T-helper 17 cell (primary cell): ENCODE measurements at places on chromosomes 3 and 15.

DNA sequence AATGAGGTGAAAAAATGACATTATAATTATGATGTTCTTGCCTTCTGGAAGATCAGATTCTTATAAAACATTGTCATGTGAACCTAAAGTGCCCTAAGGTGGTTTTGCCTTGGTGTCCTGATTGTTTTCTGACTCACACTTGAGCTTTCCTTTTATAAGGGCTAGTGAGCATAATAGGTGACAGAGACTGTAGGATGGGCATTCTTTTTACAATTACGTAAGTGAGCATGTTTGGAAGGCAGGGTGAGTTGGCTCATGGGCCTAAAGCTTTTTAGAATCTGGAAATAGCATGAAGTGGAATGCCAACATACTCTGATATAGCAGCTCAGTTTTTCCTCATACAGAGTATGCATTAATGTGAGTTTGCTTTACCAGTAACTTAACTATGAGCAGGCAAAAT lies 41.2 kb downstream of the CRYBG3 start:
- DNase-seq: no peak

DNA sequence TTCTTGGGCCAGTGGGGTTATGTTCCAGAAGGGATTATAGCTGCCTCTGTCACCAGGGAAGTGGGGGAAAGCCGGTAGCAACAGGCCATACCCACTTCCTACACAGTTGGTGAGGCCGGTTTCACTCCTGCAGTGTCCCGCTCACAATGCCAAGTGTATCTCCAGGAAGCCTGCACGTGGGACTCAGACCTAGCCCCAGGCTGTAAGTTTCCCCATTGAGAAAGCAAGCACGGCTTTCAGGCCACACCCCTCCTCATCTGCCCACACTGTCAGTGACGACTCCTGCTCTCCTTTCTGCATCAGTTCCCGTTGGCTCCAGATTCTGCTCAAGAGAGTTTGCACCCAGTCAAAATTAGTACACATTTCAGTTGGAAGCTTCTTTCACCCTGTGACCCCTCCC lies 51.6 kb upstream of the CPOX start:
- no peak for DNase-seq

GRCh38 chr3:67416703-67417102 lies 237.7 kb downstream of the SUCLG2 start:
- no peak for DNase-seq

- DNase-seq: no peak
Measured at GRCh38 chr15:27066446-27066845, 95.5 kb downstream of the GABRG3 start.

DNA sequence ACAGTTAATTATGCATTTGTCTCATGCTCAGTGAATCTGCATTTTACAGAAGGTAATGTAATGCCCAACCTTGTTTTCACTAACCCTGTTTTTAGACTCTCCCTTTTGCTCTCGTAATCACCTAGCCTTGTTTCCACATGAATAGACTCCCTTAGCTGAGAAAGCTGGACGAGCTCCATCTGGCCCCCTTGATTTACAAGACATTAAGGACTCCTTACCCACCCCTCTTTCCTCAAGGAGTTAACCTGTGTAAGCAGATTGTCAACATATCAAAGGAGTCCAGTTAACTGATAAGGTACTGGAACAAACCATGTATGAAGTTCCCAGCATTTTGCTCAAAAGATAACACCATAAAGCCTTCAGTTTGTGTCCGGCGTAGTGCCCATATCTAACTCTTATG lies 99.6 kb downstream of the VPS8 start:
- DNase-seq: no peak

DNA sequence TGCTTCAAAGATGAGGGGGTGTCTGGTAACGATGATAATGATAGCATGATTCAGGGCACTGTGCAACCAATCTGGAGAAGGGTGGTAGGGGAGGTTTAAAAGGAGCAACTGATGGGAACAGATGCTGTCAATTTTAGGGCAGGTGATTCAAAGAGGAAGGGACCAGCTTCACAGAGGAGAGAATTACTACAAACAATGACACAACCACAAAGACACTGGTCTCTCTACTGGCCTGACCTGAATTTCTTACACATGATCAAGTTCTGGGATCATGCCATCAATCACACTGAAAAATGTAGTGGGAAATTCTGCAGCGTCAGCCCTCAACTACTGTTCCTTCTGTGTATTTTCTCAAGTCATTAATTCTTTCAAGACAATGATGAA lies 2.6 kb upstream of the CDV3 start:
- no peak for DNase-seq

DNA sequence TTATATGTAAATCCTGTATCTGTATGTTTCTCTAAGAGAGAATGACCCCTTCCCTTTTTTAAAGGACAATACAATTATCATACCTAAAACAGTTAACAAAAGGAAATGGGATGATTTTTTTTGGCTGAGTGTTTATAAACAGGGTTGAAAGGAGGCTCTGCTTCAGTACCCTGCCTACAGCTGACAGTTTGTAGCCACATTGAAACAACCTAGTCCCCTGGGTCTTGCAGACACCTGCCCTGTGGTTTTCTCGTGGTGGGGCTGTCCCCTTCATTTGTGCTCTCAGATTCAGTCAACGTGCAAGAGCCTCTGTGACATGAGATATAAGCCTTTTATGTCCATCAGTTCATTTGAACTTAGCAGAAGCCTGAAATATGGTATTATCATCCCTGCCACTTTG lies 2.3 kb upstream of the HMCES start:
- DNase-seq: no peak

DNA sequence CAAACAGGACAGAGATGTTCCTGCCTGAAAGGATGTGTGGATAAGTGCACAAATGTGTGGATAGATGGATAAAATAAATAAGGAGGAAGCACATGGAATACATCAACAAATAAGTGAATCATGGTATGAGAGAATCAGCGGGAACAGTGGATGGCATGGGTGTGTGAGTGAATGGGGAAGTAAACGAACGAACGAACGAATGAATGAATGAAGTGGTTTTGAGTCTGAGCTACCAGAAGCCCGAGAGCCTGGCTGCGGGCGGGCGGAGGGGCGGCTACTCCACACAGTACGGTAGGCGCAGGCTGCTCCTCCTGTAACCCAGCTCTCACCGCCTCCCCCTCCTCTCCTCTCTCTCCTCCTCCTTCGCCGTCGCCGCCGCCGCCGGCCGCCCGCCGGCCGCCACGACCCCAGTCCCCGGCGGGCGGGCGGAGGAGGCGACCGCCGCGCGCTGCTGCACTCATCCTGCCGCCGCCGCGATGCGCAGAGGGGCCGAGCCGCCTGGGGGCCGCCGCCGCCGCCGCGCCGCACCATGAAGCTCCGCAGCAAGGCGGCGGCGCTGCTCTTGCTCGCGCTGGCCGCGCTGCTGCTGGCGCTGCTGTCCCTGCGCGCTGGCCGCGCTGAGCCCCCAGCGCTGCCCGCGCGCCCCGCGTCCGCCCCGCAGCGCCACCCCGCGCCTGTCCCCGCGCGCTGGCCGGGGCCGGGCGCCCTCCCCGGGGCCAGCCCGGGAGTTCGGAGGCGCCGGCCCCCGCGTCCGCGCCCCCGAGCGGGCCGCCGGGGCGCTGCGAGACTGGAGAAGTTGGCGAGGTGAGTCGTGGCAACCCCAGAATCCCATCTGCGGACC lies at the start of gene GXYLT2:
GXYLT2 (plus strand) TSS at position 342 of the 841 bp plus-strand sequence; CDS start at position 530, 188 bp downstream.
- DNase-seq: no peak
